ENCODE measurements at places on chromosomes 12 and 14. TPM values are rescaled to one million over a fixed set of nuclear protein-coding genes. Genes with fewer than 3 reads are reported as not detected.
A peak's percentile ranks its signal among the peaks of the same experiment; 100 is the strongest.

- DNase-seq: no peak
- H3K4me1 ChIP-seq: no peaks in the 10 kb centered on the region
- no peaks in the 10 kb centered on the region for H3K27me3 ChIP-seq
- no peak overlapping the region for H3K4me3 ChIP-seq
Measured at GRCh38 chr12:60152756-60153155, 556.9 kb downstream of the SLC16A7 start.

GRCh38 chr12:117727301-117727700 is 241.5 kb downstream of the KSR2 start:
- DNase-seq: no peak
- H3K27me3 ChIP-seq: no peaks in the 10 kb centered on the region
- no peaks in the 10 kb centered on the region for H3K4me1 ChIP-seq
- H3K27ac ChIP-seq: no peak overlapping the region
- no peaks in the 10 kb centered on the region for H3K36me3 ChIP-seq

HOXC6 gene
- total RNA-seq: not detected

CFAP251 gene
- total RNA-seq: 1.1 TPM

DNA sequence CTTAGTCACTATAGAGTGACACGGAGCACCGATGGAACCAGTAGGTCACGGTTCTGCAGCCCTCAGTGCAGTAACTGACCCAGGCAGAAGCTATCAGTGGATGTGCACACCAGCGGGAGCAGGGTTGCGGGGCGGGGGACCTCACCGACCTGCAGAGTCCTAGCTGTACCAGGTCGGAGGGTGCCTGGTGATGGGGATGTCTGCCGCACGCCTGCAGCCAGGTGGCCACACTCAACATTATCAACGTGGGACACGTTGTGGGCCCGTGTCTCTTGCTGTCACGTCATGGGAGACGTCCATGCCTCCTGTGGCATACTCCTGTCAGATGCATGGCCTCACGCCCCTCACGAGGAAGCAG is 55.2 kb downstream of the ADGRD1 start:
- H3K27ac ChIP-seq: no peak overlapping the region
- H3K36me3 ChIP-seq: no peaks in the 10 kb centered on the region
- no peak for DNase-seq
- no peaks in the 10 kb centered on the region for H3K27me3 ChIP-seq
- no peak overlapping the region for H3K4me3 ChIP-seq

GALNT16 gene
- 0.07 TPM for total RNA-seq

CCDC197 gene
- not detected for total RNA-seq

- no peaks in the 10 kb centered on the region for H3K4me1 ChIP-seq
- H3K27me3 ChIP-seq: no peaks in the 10 kb centered on the region
- no peak overlapping the region for H3K4me3 ChIP-seq
- H3K27ac ChIP-seq: no peak overlapping the region
- H3K36me3 ChIP-seq: no peaks in the 10 kb centered on the region
Measured at GRCh38 chr12:131027876-131028586, 74.3 kb downstream of the ADGRD1 start.

- DNase-seq: peak; percentile 63
- H3K27me3 ChIP-seq: no peaks in the 10 kb centered on the region
- no peaks in the 10 kb centered on the region for H3K36me3 ChIP-seq
- no peak overlapping the region for H3K27ac ChIP-seq
- no peak overlapping the region for H3K4me3 ChIP-seq
- no peaks in the 10 kb centered on the region for H3K4me1 ChIP-seq
Measured at GRCh38 chr14:65164068-65164824, 61.9 kb upstream of the MAX start.

DNA sequence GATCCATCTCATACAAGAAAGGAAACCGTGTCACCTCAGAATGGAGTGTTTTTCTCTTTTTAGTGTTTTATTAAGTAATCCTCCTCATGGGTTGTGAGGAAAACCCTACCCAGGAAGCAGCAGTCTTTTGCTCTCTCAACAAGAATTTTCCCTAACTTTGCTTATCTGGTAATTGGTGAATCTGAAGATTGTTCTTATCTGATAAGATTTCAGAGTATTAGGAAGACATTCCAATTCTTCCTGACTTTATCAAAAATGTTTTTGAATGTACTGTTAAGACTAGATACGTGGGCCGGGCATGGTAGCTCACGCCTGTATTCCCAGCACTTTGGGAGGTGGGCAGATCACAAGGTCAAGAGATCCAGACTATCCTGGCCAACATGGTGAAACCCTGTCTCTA is 86.0 kb downstream of the PHLDA1 start:
- H3K4me1 ChIP-seq: no peaks in the 10 kb centered on the region
- no peak for DNase-seq
- H3K27me3 ChIP-seq: no peaks in the 10 kb centered on the region
- H3K27ac ChIP-seq: no peak overlapping the region
- no peak overlapping the region for H3K4me3 ChIP-seq

- H3K36me3 ChIP-seq: no peaks in the 10 kb centered on the region
- H3K27ac ChIP-seq: no peak overlapping the region
- H3K4me1 ChIP-seq: no peaks in the 10 kb centered on the region
- no peak for DNase-seq
- H3K4me3 ChIP-seq: no peak overlapping the region
Measured at GRCh38 chr14:81366214-81366613, 33.9 kb downstream of the STON2 start.

- no peaks in the 10 kb centered on the region for H3K36me3 ChIP-seq
- H3K27ac ChIP-seq: no peak overlapping the region
- no peak for DNase-seq
- H3K27me3 ChIP-seq: no peaks in the 10 kb centered on the region
- no peak overlapping the region for H3K4me3 ChIP-seq
Measured at GRCh38 chr12:109064143-109064542, 11.8 kb downstream of the USP30 start.

DNA sequence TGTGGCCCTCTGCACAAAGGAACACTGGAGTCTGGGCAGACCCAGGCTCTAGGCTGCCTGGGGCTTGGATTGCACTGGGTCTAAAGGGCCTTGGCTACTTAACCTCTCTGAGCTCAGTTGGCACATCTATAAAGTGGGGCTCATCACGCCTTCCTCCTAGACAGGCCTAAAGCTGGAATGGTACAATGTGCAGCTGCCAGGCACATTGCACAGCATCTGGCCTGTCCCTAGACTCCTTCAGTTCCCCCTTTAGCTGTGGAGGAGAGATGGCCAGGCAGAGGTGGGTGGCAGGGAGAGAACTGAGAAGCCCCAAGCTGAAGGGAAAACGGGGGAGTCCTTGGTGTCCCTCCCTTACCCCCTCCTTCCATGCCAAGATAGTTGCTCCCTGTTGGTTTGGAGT is 10.8 kb downstream of the IRF2BPL start:
- H3K4me1 ChIP-seq: no peaks in the 10 kb centered on the region
- DNase-seq: no peak
- H3K27ac ChIP-seq: no peak overlapping the region
- no peak overlapping the region for H3K4me3 ChIP-seq
- no peaks in the 10 kb centered on the region for H3K36me3 ChIP-seq

GRCh38 chr12:6276956-6277620 is 33.4 kb upstream of the PLEKHG6 start:
- no peaks in the 10 kb centered on the region for H3K27me3 ChIP-seq
- H3K36me3 ChIP-seq: no peaks in the 10 kb centered on the region

GRCh38 chr12:8465301-8465996 is 9.7 kb downstream of the CLEC6A start:
- no peak for DNase-seq
- H3K36me3 ChIP-seq: no peaks in the 10 kb centered on the region
- H3K27ac ChIP-seq: no peak overlapping the region
- H3K4me3 ChIP-seq: no peak overlapping the region
- no peaks in the 10 kb centered on the region for H3K4me1 ChIP-seq

TMEM117 gene
- total RNA-seq: 0.31 TPM

DNA sequence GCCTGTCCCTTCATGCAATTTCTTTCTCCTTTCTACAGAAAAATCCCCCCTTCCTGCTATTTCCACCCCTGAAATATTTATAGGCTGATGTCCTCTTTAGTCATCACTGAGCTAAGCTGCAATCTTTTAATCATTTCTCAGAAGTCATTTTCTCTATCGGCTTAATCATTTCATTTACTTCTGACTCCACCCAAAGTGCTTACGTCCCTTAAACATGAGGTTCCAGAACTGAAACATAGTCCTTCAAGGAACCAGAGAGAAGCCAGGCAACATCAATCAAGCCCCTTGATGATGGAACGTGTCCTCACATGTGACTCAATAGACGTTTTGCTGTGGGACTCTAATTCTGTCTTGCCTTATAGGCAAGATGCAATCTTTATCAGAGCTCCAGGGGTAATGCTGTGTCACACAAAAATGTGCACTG is 148.7 kb upstream of the KRR1 start:
- no peak for DNase-seq
- no peak overlapping the region for H3K27ac ChIP-seq
- no peaks in the 10 kb centered on the region for H3K36me3 ChIP-seq
- no peaks in the 10 kb centered on the region for H3K27me3 ChIP-seq

DNA sequence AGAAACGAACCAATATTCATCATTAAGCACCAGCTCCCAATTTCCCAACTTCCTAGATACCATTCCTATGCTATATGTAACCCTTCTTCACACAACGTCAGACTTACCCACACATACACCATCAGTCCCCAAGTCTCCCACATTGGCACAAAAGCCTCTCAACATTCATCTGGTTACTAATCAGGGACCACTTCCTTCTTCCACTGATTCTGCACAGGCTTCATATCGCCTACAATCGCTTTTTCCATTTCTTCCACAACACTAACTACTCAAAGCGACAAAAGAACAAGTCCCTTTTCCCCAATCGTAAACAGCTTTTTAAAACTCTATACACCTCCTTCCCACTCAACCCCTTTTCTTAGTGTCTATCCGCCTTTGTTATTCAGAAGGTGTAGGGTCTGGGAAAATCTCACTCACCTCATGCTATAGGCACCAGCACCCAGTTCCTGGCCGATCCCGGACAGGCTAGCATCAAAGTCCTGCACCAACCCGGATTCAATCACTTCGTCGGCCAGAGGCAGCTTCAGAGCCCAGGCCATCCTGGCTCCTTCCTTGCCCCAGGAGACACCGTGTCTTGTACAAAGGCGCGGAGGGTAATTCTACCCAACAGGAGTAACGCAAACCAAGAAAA is 936 bp downstream of the TFCP2 start:
- peak; percentile 3 for DNase-seq
- H3K4me1 ChIP-seq: peaks cover 7% of the 10 kb centered on the region
- H3K27me3 ChIP-seq: no peaks in the 10 kb centered on the region
- peak overlapping the region; percentile 99 for H3K27ac ChIP-seq
- H3K36me3 ChIP-seq: peaks cover 5% of the 10 kb centered on the region
- H3K4me3 ChIP-seq: peak overlapping the region; percentile 98

- no peaks in the 10 kb centered on the region for H3K36me3 ChIP-seq
- H3K27me3 ChIP-seq: no peaks in the 10 kb centered on the region
- no peak overlapping the region for H3K27ac ChIP-seq
- no peak overlapping the region for H3K4me3 ChIP-seq
- no peaks in the 10 kb centered on the region for H3K4me1 ChIP-seq
- DNase-seq: no peak
Measured at GRCh38 chr14:53861781-53862180, 94.8 kb downstream of the BMP4 start.

FAM186B gene
- 1.1 TPM for total RNA-seq

GRCh38 chr12:99906786-99907579 is 77.8 kb downstream of the ANKS1B start:
- no peaks in the 10 kb centered on the region for H3K36me3 ChIP-seq
- no peaks in the 10 kb centered on the region for H3K4me1 ChIP-seq
- no peak overlapping the region for H3K27ac ChIP-seq
- no peak overlapping the region for H3K4me3 ChIP-seq
- no peaks in the 10 kb centered on the region for H3K27me3 ChIP-seq

- H3K27me3 ChIP-seq: no peaks in the 10 kb centered on the region
- no peak overlapping the region for H3K27ac ChIP-seq
- no peaks in the 10 kb centered on the region for H3K4me1 ChIP-seq
- DNase-seq: no peak
- no peak overlapping the region for H3K4me3 ChIP-seq
Measured at GRCh38 chr12:106119301-106119700, 19.5 kb downstream of the NUAK1 start.

- no peaks in the 10 kb centered on the region for H3K4me1 ChIP-seq
- no peak overlapping the region for H3K27ac ChIP-seq
- no peaks in the 10 kb centered on the region for H3K27me3 ChIP-seq
Measured at GRCh38 chr14:34548472-34548981, 9.0 kb upstream of the EAPP start.

DNA sequence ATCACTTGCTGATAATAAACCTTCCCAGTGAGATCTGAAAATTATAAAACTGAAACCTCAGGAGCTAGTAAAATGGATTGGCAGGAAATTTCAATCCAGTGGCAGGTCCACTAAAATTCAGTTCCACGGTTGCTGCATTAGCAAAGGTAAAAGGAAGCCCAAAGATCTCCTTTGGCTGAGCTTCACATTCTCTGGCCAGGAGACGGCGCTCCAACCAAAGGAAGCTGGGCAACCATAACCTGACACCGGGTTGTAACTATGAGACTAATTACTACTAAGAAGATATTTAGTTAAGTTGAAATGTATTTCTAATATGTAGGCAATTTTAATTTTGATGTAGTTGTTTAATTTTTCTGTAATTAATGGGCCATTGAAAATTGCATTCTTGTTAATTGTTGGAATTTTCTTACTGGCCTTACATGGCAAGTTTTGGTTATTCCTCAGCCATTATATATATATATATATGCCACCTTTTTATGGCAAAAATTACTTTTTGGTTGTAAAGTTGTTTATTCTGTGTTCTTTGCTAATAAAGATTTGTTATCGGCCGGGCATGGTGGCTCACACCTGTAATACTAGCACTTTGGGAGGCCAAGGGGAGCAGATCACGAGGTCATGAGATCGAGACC is 17.0 kb downstream of the OR8S1 start:
- no peaks in the 10 kb centered on the region for H3K27me3 ChIP-seq
- peak; percentile 28 for DNase-seq
- no peak overlapping the region for H3K27ac ChIP-seq
- no peak overlapping the region for H3K4me3 ChIP-seq
- H3K36me3 ChIP-seq: no peaks in the 10 kb centered on the region
- no peaks in the 10 kb centered on the region for H3K4me1 ChIP-seq

GRCh38 chr12:120740871-120741270 is 15.2 kb downstream of the ACADS start:
- no peak overlapping the region for H3K27ac ChIP-seq
- H3K4me1 ChIP-seq: no peaks in the 10 kb centered on the region
- no peaks in the 10 kb centered on the region for H3K36me3 ChIP-seq
- DNase-seq: no peak
- no peaks in the 10 kb centered on the region for H3K27me3 ChIP-seq
- no peak overlapping the region for H3K4me3 ChIP-seq

- H3K4me3 ChIP-seq: no peak overlapping the region
- DNase-seq: no peak
- no peaks in the 10 kb centered on the region for H3K36me3 ChIP-seq
- no peak overlapping the region for H3K27ac ChIP-seq
- H3K4me1 ChIP-seq: peaks cover 17% of the 10 kb centered on the region
Measured at GRCh38 chr14:77009014-77009413, 19.5 kb downstream of the IRF2BPL start.

IL26 gene
- total RNA-seq: not detected

- H3K27ac ChIP-seq: no peak overlapping the region
- DNase-seq: no peak
- no peaks in the 10 kb centered on the region for H3K27me3 ChIP-seq
- H3K4me3 ChIP-seq: no peak overlapping the region
- H3K4me1 ChIP-seq: no peaks in the 10 kb centered on the region
Measured at GRCh38 chr12:47844264-47845019, 24.7 kb upstream of the HDAC7 start.

CEBPE gene
- total RNA-seq: 0.19 TPM

All from naive thymus-derived CD4-positive, alpha-beta T cell (primary cell).